Cardiac muscle cell (in vitro differentiated cells and primary cell): ENCODE measurements at places on chromosomes 3 and 15. TPM values are rescaled to one million over a fixed set of nuclear protein-coding genes. Genes with fewer than 3 reads are reported as not detected.

GRCh38 chr3:85495602-85496001, 536.8 kb downstream of the CADM2 start:
- DNase-seq, result no peak
- H3K4me1 ChIP-seq, result no peaks in the 10 kb centered on the region
- no peak overlapping the region for H3K27ac ChIP-seq

GRCh38 chr3:5002174-5002870, 23.1 kb downstream of the BHLHE40 start:
- H3K36me3 ChIP-seq, result no peaks in the 10 kb centered on the region
- H3K4me3 ChIP-seq, result no peak overlapping the region
- H3K27ac ChIP-seq, result no peak overlapping the region
- no peak for DNase-seq

GRCh38 chr15:87365186-87365585, 891.4 kb downstream of the NTRK3 start:
- no peak overlapping the region for H3K27ac ChIP-seq
- DNase-seq, result no peak
- no peaks in the 10 kb centered on the region for H3K4me1 ChIP-seq
- no peak overlapping the region for H3K4me3 ChIP-seq
- no peaks in the 10 kb centered on the region for H3K27me3 ChIP-seq
- no peaks in the 10 kb centered on the region for H3K36me3 ChIP-seq

TMEM108 gene
- polyA plus RNA-seq, result 0.06 and 1.0 TPM in 2 replicates

DNA sequence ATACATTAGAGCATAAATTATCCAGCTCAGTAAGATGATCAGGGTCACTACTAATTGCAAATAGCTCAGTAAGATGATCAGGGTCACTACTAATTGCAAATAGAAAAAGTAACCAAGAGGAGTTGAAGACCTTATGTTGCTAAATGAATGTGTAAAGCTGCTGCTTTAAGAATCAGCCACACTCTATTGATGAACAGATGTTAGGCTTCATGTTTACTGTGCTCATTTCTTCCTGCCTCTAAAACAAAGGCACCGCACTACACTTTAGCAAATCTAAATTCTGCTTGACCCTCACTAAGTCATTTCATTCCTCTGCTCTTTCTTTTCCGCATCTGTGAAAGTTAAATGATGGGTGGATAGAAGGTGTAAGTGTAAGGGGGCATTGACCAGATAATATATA, 92.6 kb upstream of the PLSCR4 start:
- no peak overlapping the region for H3K27ac ChIP-seq
- DNase-seq, result no peak
- H3K4me1 ChIP-seq, result no peaks in the 10 kb centered on the region
- H3K27me3 ChIP-seq, result no peaks in the 10 kb centered on the region
- no peak overlapping the region for H3K4me3 ChIP-seq

DNA sequence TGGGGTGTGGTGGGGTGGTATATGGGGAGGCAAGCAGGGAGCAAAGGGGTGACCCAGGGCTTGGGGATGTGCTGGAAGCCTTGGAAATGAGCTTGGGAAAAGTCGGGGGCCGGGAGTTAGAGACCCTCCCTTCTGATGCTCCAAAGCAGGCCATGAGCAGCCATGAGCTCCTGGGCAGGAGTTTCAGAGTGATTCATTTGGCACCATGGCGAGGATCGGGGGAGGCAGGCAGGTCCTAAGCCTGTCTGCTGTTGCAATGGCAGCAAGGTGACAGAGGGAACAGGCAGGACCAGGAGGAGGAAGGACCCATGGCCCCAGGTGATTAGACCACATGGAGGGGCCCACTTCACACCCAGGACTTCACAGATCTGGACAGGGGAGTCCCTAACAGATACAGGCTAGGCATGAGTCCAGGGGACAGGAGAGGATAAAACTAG, 21.3 kb downstream of the RGMA start:
- H3K27me3 ChIP-seq, result peaks cover 9% of the 10 kb centered on the region
- DNase-seq, result no peak
- no peak overlapping the region for H3K4me3 ChIP-seq
- peaks cover 18% of the 10 kb centered on the region for H3K4me1 ChIP-seq
- H3K36me3 ChIP-seq, result no peaks in the 10 kb centered on the region

- H3K27me3 ChIP-seq, result no peaks in the 10 kb centered on the region
- no peaks in the 10 kb centered on the region for H3K36me3 ChIP-seq
- no peaks in the 10 kb centered on the region for H3K4me1 ChIP-seq
- H3K27ac ChIP-seq, result no peak overlapping the region
- no peak for DNase-seq
Measured at GRCh38 chr15:77002954-77003912, 8.3 kb downstream of the PSTPIP1 start.

DNA sequence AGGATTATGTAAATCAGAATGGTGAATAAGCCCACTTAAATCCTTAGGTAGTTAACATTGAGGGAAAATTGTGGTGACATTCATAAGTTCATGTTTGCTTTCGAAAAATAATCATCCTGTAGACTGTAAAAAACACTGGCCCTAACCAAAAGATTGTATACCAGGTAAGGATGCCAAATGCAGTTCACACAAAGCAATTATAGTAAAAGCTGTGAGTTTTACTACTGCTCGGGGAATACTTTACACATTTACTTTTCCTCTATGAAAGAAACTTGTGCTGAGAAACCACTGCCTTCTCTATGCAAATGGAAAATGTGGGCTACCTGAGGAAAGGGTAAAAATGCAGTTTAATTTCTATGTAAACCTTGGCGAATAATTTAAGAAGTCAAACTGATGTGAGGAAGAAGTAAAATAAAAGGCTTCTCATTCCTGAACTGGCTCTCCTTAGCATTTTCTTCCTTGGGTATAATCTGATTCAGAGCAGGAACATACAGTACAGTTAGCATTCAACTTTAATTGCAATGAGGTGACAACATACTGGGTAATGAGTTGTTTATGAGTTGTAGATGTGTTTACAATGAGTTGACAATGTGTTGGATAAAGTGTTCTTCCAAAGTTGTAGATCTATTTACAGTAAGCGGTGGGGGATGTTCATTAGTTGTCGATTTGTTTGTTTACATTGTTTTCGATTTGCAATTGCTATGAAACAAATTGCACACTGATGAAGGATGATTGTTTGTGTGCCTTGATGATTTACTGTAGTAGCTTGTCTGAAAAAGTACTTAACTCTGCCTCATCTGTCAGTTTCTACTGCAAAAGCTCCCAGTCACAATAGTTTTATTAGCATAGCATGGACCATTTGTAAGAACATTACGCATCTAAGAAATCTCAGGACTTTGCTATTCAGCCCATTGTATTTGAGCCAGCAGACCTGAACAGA, 453.0 kb upstream of the DPH6 start:
- no peak overlapping the region for H3K4me3 ChIP-seq
- no peak for DNase-seq
- H3K27ac ChIP-seq, result no peak overlapping the region
- no peaks in the 10 kb centered on the region for H3K4me1 ChIP-seq

ANKRD63 gene
- 13.7 and 45.7 TPM in 2 replicates for polyA plus RNA-seq

DNA sequence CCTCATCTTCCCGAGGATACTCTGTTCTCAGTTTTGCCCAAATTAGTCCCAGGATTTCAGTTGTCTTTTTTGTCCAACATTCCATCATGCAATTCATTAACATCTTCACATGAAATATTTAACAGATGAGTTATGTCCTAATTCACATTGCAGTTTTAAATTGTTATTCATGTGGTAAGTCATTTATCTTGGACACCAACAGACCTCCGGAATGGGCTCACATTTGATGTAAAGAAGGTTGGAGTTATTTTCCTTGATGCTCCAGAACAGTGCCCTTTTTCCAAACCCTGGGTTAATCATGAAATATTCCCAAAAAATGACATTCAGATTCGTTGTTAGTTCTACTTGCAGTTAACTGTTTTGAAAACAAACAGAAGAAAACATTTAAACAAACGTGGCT, 32.8 kb upstream of the LRTM1 start:
- peaks cover 3% of the 10 kb centered on the region for H3K4me1 ChIP-seq
- no peaks in the 10 kb centered on the region for H3K27me3 ChIP-seq
- H3K27ac ChIP-seq, result no peak overlapping the region
- DNase-seq, result no peak
- no peak overlapping the region for H3K4me3 ChIP-seq
- no peaks in the 10 kb centered on the region for H3K36me3 ChIP-seq

GRCh38 chr3:3127432-3128010, 781 bp downstream of the TRNT1 start:
- peaks cover 18% of the 10 kb centered on the region for H3K36me3 ChIP-seq
- no peaks in the 10 kb centered on the region for H3K27me3 ChIP-seq
- peak; percentile 13 for DNase-seq
- H3K27ac ChIP-seq, result peak overlapping the region; percentile 84
- H3K4me3 ChIP-seq, result peak overlapping the region; percentile 88

CEMIP gene
- polyA plus RNA-seq, result 0.24 and 1.9 TPM in 2 replicates
